ENCODE measurements at places on chromosomes 13 and 19.

DNA sequence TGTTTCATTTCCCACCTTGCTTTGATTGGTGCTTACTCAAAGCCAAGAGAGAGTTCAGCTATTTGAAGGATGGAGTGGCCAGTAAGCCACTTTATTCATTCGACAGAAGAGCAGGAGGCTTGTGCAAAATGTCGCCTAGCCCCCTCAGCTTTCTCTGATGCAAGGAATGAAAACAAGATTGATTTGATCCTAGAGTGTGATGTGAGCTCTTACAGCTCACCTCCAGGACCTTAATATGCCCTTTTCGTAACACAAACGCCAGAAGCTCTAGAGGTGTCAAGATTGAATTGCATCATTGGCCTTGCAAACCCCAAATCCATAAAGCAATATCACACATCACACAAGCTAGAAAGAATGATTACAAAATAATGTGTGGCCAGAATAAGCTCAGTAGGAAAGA is 36.4 kb downstream of the TEX29 start:
- DNase-seq, result no peak

DNA sequence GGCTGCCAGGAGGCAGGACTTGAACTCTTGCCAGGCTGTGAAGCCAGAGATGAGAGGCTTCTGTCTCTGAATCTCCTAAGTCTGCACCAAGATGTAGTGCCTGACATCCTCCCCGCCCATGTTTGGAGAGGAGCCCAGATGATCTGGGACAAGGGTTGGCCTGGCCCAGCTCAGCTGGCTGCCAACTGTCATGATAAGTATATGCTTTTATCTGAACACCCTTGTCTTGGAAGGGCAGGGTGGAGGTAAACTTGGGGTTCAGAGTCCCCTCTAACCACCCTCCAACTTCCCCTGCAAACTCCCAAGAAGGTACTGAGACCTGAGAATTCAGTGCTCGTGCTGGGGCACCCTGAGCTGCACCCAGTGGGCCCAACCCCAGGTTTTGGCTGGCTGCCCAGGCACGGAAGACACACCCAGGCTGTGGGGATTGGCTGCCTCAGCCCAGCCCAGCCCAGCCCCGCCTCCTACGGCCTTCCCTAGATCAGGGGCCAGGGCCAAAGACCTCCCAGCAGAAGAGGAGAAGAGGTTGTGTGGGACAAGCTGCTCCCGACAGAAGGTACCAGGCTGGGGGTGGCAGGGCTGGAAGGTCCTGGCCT is at the start of gene CYP4F12:
Gene CYP4F12 (plus strand): TSS at position 508 of the 596 bp plus-strand sequence. CDS start 443 bp downstream, outside the sequence.
- no peak for DNase-seq

DNA sequence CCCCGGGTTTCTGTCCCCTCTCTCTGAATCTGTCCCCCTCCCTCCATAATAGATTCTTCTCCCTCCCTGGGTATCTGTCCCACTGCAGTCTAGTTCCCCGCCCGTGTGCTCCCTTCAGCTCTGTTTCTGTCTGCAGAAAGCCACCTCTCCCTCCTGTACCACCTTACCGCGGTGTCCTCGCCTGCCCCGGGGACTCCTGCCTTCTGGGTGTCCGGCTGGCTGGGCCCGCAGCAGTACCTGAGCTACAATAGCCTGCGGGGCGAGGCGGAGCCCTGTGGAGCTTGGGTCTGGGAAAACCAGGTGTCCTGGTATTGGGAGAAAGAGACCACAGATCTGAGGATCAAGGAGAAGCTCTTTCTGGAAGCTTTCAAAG is 1.3 kb downstream of the FCGRT start:
- DNase-seq, result no peak

DNA sequence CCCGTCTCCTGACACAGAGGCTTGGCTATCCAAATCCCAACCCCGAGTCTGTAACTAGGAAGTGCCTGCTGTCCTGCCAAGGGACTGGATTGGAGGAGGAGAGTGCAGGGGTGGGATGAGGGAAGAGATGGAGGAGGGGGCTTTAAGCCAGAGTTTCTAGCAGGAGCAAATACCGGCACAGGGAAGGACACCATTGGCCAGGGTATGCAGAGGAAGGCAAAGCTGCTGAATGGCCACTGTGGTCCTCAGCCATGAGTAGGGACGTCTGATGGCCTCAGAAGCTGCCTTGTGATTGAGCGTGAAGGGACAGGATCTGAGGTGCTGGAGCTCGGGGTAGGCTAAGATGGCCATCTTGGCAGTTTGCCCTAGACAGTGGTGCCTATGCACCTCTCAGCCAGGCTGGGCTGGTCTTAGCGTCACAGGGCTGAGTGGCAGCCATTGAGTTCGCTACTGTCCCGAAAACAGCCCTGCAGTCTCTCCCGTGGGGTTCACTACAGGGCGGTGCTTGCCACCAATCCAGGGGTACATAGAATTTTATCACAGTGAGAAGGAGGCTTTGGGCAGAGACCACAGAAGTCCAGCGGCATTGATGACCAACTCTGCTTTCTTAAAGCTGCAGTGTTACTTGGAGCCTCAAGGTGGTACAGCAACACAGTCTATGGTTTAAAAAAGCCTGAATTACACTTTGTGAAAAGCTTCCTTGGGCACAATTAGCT is 61.8 kb downstream of the AKAP11 start:
- no peak for DNase-seq

DNA sequence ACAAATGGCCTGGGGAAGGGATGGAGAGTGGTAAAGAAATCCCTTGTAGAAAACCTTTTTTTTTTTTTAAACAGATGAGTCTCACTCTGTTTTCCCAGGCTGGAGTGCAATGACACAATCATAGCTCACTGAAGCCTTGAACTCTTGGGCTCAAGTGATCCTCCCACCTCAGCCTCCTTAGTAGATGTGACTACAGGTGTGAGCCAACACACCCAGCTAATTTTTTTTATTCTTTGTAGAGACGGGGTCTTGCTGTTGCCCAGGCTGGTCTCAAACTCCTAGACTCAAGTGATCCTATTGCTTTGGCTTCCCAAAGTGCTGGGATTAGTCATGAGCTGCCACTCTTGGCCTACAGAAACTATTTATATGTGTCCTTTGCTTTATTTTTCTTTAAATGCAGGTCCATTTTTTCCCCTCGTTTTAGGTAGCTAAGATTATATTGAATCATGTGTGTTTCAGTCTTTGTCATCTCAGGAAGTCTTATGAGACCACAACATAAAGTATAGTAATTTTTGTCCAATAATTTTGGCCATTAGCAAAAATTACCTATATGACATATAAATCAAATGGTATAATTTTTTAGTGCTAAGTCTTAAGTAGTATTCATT is 10.5 kb downstream of the LPAR6 start:
- no peak for DNase-seq

DNA sequence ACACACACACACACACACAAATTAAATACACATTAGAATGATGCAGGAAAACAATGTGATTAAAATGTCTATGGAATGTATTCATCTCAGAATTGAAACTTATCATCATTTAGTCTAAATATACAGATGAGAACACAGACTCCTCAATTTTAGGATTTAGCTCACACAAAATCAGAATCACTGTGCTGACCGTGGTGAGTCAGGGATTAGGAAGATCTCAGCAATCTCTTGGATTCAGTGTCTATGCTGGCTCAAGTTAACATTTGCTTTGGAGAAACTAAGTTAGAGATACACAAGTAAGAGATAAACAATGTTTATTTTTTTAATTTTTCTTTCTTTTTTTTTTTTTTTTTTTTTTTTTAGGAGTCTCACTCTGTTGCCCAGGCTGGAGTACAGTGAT is 323.6 kb downstream of the KLF12 start:
- DNase-seq, result no peak

DNA sequence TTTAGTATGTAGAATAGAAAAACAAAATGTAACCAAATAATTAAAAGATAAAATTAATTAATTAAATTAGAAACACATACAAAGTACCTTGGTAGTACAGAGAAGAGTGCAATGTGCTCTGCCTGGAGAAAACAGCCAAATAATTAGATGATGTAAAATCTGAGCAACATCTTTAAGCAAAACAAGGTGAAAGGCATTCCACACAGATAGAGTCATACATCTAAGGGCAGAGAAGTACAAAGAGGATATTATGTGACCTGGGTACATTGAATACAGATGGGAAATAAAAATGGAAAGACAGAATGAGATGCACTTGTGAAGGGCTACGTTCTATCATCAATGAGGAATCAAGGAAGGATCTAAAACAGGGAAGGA is 25.2 kb upstream of the FNDC3A start:
- no peak for DNase-seq

GRCh38 chr19:16772841-16773240 is 53.2 kb downstream of the NWD1 start:
- no peak for DNase-seq

GRCh38 chr19:14471436-14472187 is 3.5 kb downstream of the PTGER1 start:
- DNase-seq, result no peak

DNA sequence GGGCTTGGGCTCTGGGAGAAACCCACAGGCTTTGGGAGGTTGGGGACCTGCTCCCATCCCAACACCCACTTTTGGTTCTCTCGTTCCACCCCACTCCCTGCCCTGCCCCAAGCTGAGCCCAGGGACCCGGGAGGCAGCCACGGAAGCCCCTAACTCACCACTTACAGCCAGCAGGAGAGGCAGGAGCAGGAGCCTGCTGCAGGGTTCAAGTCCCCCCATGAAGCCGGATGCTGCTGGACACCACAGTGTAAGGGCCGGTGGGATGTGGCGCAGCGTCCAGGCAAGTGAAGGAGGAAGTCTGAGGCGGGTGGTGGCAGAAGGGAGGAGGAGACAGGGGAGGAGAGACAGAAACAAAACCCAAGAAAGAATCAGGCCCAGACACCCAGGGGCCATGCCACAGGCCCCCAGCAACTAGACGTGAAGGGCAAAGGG is at the start of gene TYROBP:
Gene TYROBP (minus strand): TSS at position 286 of the 432 bp plus-strand sequence. CDS start 67 bp downstream, at position 219.
- no peak for DNase-seq

GRCh38 chr13:55263045-55263444 is 1877.7 kb upstream of the PRR20A start:
- DNase-seq, result no peak

- DNase-seq, result no peak
These were observed 3.6 kb downstream of the SEMA6B start for GRCh38 chr19:4555657-4556561.

DNA sequence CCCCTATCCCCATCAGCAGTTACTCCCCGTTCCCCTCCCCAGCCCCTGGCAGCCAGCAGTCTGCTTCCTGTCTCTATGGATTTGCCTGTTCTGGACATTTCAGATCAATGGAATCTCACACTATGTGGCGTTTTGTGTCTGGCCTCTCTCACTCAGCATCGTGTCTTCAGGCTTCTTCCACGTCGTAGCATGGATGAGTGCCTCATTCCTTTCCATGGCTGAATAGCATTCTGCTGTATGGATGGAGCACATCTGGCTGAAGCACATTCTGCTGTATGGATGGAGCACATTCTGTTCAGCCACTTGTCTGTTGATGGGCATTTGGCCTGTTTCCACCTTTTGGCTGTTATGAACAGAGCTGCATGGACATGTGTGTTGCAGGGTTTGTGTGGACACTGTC is 29.5 kb downstream of the CRTC1 start:
- DNase-seq, result no peak
